ENCODE measurements at places on chromosomes 16 and 17. TPM values are rescaled to one million over a fixed set of nuclear protein-coding genes. Genes with fewer than 3 reads are reported as not detected.

The NPIPB9 gene
- total RNA-seq = 4.6 TPM

The OR1E2 gene
- not detected for total RNA-seq

The HLF gene
- total RNA-seq = 0.11 TPM

GRCh38 chr16:48123104-48123788, 32.5 kb downstream of the ABCC12 start:
- no peak for DNase-seq

The FBXO39 gene
- total RNA-seq = not detected

- no peak for DNase-seq
Measured at GRCh38 chr17:82052638-82053059, 951 bp downstream of the GPS1 start.
